ENCODE measurements at places on chromosomes 3 and 15. TPM values are rescaled to one million over a fixed set of nuclear protein-coding genes. Genes with fewer than 3 reads are reported as not detected.

Gene FAM107A
- not detected for total RNA-seq

- H3K36me3 ChIP-seq: no peaks in the 10 kb centered on the region
- no peak for DNase-seq
- peaks cover 10% of the 10 kb centered on the region for H3K4me1 ChIP-seq
- H3K27ac ChIP-seq: no peak overlapping the region
- H3K27me3 ChIP-seq: peaks cover 22% of the 10 kb centered on the region
- no peak overlapping the region for H3K4me3 ChIP-seq
Measured at GRCh38 chr3:139534455-139534812, 5.1 kb downstream of the RBP1 start.

- no peak for DNase-seq
- no peaks in the 10 kb centered on the region for H3K36me3 ChIP-seq
- no peaks in the 10 kb centered on the region for H3K4me1 ChIP-seq
- H3K27me3 ChIP-seq: peaks cover 21% of the 10 kb centered on the region
- no peak overlapping the region for H3K27ac ChIP-seq
- no peak overlapping the region for H3K4me3 ChIP-seq
Measured at GRCh38 chr3:23668430-23668904, 137.3 kb upstream of the UBE2E1 start.

DNA sequence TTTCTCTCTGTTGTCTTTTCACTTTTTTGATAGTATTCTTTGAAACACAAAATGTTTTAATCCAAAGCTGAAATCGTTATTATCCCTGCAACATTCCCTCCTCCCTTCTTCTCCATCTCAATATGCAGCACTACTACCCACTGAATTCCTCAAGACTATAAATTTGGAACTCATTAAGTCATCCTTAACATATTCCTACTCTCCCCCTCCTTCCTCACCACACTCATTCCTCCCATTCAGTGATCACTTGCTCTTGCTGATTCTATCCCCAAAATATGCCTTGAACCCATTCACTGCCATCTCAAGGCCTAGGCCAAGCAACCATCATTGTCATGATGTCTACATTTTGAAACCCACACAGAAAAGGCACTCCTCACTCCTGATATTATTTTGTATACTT lies 2.4 kb upstream of the PIK3R4 start:
- H3K36me3 ChIP-seq: peaks cover 3% of the 10 kb centered on the region
- peaks cover 28% of the 10 kb centered on the region for H3K4me1 ChIP-seq
- H3K27me3 ChIP-seq: peaks cover 2% of the 10 kb centered on the region
- no peak overlapping the region for H3K27ac ChIP-seq
- H3K4me3 ChIP-seq: no peak overlapping the region
- no peak for DNase-seq
